ENCODE measurements at places on chromosomes 4 and X. TPM values are rescaled to one million over a fixed set of nuclear protein-coding genes. Genes with fewer than 3 reads are reported as not detected.

TKTL1 gene
- total RNA-seq, result not detected

SLITRK4 gene
- 30.6 TPM for total RNA-seq

MAGEC1 gene
- not detected for total RNA-seq

ADH4 gene
- not detected for total RNA-seq

PLXNA3 gene
- 13.0 TPM for total RNA-seq

BBS12 gene
- 12.7 TPM for total RNA-seq

Measured in renal cortical epithelial cell (primary cell).